ENCODE measurements at places on chromosomes 1 and 21. TPM values are rescaled to one million over a fixed set of nuclear protein-coding genes. Genes with fewer than 3 reads are reported as not detected.

Gene IGSF5
- total RNA-seq = not detected

Gene VTCN1
- total RNA-seq = 0.44 TPM

DNA sequence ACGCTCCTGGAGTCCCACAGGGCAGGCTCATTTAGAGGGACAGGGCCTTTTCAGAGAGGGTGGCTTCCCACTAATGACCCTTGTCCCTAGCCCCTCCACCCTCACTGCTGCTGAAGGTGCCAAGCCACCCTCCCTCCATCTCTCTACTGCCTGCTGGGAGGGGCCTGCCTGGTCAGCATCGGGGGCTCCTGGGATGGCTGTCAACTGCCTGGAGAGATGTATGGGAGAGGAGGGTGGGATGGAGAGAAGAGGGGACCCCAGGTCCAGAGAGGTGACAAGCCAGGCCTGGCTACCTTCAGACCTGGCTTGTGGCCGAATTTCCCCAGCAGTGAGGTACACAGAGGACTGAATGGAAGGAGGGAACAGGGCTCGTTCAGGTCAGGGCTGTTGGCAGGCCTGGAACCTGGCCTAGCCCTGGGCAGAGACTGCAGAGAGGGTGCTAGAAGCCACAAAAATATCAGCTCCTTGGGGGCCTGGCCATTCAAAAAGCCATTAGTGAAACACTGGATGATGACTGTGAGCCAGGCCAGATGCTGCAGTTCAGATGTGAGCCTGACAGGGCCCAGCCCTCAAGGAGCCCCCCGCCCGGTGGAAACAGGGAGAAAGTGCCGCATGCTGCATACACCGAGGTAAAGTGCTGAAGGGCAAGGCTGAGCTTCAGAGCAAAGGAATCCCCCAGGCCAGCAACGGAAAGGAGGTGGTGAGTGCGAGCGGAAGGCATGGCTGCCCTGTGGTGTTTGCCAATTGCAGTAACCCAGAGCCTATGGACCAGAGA lies 20.0 kb downstream of the MMEL1 start:
- DNase-seq = peak; percentile 23

GRCh38 chr1:107648071-107648470 lies 316.9 kb downstream of the VAV3 start:
- DNase-seq = no peak

DNA sequence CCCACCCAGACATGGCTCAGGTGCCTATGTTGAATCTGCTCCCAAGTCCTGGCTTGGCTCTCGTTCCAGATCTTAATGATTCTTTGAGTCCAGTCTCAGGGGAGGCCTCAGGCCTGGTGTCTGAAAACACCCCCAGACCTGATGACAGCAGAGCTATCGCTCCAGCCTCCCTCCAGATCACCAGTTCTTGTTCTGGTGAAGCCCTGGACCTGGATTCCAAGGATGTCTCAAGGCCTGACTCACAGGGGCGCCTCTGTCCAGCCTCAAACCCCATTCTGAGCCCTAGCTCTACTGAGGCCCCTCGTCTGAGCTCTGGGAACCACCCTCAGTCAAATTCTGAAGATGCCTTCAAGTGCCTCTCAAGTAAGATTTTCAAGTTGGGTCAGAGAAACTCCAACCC lies 11.4 kb downstream of the MROH7 start:
- DNase-seq = no peak

Gene KRTAP22-1
- total RNA-seq = not detected

Gene HSD11B1
- total RNA-seq = 15.5 TPM

GRCh38 chr1:53376041-53376461 lies 48.2 kb upstream of the LRP8 start:
- DNase-seq = no peak

- DNase-seq = no peak
Observed at GRCh38 chr21:16279731-16280581, 550.2 kb downstream of the USP25 start.

Gene CEP85
- 10.8 TPM for total RNA-seq

DNA sequence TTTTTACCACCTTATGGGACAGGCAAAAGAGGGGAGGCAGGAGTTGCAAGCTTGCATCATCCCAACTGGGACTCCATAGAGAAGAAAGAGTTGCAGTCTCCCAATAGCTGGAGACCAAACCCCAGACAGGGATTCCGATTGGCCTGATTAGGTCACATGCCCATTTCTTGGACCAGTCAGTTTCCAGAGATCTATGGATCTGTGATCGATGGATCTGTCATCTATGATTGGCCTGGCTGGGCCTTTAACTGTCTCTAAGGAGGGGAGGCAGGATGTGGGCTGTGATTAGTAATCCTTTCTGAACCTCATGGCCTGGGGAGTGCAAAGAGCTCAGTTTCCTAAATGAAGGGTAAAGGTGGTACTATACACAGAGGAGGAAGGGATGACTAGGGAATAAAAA lies 252.1 kb downstream of the MATN1 start:
- DNase-seq = no peak

DNA sequence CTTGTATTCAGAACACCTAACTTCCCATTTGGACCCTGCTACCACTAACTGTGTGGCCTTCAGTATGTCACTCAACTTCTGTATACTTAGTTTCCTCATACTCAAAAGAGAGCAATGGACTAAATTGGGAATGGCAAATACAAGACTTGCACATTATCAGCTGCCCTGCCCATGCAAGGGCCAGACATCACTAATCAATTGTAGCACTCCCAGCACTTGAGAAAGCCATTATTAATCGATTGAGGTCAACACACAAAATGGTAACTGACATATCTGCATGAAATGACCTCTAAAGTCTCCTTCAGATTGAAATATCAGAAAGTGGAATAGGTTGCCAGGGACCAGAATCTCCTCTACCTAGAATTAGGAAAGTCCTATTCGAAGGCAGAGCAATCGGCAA lies 59.2 kb downstream of the MT1HL1 start:
- no peak for DNase-seq

Gene CNIH3
- 4.2 TPM for total RNA-seq

DNA sequence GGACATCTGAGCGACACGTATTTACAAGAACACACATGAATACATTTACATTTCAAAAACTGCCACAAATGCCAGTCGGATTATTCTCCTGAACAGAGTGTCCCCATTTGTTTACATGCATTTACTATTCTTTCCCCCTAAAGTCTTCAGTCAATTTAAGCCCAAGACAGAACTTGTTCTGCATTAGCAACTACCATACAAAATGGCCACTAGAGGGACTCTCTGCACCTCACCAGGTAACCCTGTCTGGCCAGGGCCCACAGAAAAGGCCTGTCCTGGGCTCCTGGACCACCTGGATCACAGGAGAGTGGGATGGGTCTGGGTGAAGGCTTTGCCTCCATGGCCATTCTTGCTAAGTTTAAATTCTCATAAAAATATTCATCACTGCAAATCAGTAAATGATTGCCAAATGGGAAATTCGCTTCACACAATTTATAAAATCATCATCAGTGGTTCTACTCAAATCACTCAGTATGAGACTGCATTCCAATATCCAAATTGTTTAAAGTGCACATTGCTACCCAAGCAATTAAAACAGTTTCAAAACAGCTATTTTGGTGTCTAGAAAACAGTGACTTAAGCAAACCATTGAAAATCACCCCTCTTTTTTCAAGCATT lies 12.5 kb upstream of the GUCA2A start:
- DNase-seq = no peak

DNA sequence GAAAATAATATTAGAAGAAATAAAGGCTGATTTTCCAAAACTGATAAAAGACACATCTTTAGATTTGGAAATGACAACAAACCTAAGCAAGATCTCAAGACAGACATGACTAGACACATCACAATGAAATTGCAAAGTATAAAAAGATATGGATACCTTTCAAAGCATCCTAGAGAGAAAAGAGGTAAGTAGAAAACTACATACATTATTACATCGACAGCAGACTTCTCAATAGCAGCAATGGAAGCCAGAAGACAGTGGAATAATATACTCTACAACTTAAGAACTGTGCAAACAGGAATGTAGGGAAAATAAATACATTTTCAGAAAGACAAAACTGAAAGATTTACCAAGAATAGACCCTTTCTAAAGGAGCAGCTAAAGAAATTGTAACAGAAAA lies 50.2 kb downstream of the DENND1B start:
- DNase-seq = no peak

Gene FAM110D
- 5.2 TPM for total RNA-seq

GRCh38 chr1:145696630-145696960 lies 10.6 kb downstream of the PDZK1 start:
- DNase-seq = no peak

DNA sequence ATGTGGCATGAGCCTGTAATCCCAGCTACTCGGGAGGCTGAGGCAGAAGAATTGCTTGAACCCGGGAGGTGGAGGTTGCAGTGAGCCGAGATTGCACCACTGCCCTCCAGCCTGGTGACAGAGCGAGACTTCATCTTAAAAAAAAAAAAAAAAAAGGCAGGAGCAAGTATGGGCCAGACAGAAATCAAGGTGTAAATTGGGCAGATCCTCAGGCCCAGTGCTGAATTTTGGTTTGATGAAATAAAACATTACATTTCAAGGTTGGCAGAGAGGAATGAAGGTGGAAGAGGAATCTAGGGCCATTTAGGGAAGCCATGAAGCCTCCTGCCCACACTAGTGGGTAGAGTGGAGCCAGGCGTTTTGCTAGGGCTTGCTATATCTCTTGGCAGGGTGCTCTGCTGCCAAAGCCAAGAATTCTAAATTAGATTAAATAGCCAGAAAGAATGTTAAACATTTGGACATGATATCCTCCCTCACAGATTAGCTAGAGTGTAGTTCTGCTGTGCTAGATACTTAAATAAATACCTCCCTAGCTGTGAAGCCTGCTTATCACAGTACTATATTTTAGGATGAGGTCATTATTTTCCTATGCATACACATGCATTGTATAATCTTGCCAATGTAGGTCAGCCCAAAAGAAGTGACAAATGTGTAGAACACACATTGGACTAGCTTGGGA lies 16.6 kb upstream of the LGALS8 start:
- DNase-seq = no peak

DNA sequence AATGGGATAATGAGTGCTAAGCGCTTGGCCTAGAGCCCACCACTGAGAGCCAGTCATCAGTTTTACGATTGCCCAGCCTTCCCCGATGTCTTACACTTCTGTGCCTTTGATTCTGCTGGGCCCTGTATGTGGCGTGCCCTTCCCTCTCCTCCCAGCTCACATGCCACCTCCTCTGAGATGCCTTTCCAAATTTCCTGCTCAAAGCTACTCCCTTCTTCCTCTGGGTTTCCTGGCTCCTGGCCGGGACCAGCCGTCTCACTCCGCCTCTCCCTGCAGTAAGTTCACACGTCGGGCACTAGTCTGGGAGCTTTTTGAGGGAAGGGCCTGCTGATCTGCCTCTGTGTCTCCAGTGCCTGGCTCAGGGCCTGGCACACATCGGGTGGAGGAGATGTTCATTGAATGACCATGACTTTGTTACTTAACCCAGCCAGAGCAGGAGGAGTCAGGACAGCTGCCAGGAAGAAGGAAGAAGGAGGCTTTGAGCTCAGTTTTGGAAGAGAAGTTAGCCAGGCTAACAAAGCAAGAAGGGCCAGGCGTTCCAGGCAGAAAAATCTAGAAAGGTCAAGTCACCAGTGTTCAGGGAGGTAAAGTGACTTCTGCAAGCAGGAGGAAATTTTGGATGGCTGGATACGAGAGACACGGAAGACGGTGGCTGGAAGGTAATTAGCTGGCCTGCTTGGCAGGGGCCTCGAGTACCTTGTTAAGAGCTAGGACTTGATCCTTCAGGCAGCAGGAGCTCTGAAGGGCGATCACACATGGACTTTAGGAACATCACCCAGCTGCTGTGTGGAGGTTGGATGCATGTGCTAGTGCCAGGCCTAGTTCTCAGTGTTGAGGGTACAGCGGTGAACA lies 63.6 kb downstream of the EPHB2 start:
- no peak for DNase-seq

Gene FCRLB
- not detected for total RNA-seq

DNA sequence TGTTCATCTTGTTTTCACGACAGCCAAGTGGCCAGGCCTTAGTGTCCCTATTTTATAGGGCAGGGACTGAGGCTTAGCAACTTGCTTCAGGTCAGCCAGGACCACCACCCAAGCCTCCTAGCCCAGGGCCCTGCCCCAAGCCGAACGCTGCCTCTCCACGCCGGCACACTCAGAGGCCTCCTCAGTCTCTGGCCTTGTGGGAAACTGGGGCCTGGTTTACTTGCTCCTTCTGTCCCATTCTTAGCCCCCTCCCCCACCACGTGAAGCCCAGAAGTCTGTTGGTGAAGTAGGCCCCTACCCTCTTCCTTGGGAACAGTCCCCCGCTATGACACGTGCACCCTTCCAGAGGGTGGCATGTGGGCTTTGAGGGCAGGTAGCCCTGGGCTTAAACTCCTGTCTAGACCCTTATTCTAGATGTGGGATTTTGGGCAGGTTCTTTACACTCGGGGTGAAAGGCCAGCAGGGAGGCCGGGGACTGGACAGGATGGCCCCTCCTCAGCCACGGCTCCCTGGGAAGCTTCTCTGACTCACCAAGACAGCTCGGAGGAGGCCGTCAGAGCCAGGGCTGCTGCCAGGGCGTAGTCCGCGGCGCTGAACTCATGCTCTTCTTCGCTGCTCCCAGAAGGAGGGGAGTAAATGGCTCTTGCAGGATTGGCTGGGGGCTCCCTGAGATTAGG lies 4.3 kb downstream of the MYOM3 start:
- DNase-seq = no peak

Gene COA6
- 10.5 TPM for total RNA-seq

- no peak for DNase-seq
Observed at GRCh38 chr21:33552093-33552998, 9.5 kb downstream of the SON start.

DNA sequence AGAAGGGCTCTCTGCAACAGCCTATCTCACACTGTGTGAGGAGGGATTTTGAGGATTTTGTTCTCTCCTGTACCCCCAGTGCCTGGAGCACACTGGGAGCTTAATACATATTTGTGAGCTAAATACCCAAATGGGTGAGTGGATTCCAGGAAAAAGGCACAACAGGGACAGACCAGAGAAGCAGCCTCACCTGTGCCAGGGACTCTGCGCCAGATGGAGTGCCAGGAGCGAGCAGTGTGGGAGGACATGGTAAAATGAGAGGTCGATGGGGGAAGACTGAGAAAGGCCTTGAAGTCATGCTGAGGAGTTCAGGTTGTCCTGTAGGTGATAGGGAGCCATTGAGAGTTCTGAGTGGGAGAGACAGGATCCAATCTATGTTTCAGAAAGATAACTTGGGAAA lies 11.0 kb upstream of the KCNA2 start:
- DNase-seq = no peak

DNA sequence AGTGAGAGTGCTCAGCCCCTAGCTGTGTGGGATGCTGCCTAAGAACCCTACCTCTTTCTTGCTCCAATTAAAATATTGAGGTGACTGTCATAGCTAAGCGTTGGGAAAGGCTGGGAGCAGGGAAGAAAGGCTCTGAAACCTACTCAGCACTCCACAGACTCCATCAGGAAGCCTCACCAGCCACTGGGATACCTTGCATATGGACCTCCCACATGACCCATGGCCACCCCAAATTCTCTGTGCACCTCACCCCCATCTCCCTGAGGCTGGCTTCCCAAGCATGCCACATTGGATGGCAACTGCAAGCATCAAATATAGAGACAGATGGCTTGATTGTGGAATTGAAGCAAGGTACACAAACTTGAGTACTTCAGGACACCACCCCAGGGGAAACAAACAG lies 41.8 kb downstream of the FLVCR1 start:
- DNase-seq = no peak

Gene VPS72
- 19.9 TPM for total RNA-seq

- DNase-seq = no peak
Observed at GRCh38 chr1:207923121-207923520, 12.2 kb upstream of the CD34 start.

Gene ERICH3
- 37.5 TPM for total RNA-seq

Gene OR10X1
- not detected for total RNA-seq
